ENCODE measurements at places on chromosomes 6 and 20.

- no peak for DNase-seq
Observed at GRCh38 chr6:73180763-73181619, 44.3 kb downstream of the KHDC1L start.

- no peak for DNase-seq
Observed at GRCh38 chr6:32216998-32217397, 6.9 kb downstream of the NOTCH4 start.

DNA sequence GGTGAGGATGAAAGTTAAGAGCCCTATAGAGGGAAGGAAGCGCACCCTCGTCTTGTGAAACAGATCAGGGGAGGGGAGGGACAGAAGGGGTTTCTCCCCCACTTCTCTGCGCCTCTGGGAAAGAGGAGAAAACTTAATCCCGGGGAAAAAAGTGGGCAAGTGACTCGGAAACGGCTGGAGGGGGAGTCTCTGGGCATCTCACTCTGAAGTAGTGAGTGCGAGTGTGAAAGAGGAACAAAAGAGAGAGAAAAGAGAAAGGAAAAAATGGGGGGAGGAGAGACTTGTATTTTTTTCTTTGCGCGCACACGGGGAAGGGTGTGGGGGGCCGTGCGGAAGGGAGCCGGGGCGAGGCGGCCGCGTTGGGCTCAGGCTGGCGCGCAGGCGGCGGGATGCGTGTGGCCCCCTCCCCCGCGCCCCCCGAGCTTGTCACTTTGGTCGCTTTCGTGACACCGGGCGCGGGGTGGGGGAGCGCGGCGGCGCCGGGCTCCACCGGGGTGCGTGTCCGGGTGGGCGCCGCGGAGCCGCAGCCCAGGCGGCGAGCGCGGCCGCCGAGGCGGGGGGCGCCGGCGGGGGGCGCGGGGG, 454 bp downstream of the L3MBTL3 start:
- peak; percentile 15 for DNase-seq

- DNase-seq, result no peak
Observed at GRCh38 chr6:7904654-7905319, 5.8 kb downstream of the TXNDC5 start.

- no peak for DNase-seq
Observed at GRCh38 chr6:563863-564262, 93.0 kb downstream of the HUS1B start.

GRCh38 chr6:123879749-123880148, 76.1 kb downstream of the NKAIN2 start:
- DNase-seq, result no peak

DNA sequence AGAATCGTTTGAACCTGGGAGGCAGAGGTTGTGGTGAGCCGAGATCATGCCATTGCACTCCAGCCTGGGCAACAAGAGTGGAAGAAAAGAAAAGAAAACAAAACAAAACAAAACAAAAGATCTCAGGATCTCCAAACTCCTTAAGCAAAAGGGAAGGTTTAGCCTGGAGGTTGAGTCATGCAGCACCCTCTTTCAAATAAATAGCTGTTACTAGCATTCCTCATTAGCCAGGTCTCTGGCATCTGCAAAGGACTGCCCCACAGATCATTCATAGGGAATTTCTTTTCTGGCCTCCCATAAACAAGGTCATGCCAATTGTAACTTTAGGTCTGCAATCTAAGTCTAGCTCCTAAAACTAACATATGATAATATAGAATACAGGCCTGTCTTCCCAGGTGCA, 37.2 kb downstream of the EDN1 start:
- no peak for DNase-seq

GRCh38 chr20:38326309-38326708, 20.0 kb upstream of the LBP start:
- no peak for DNase-seq

DNA sequence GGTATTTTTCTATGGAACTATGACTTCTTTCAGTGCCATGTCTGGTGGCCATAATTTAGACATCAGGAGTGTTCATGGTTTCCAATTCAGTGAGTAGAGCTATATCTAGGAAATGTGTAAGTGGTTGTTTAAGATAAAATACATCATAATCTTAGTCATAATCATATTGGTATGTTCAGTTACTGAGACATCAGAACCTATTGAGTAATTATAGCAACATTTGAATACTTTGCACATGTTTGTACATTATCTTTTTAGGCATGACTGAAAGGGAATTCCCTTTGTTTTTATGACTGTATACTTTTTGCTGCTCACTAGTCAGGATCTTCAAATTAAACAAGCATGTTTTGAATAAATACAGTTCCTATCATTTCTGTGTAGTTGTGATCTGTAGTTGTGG, 64.0 kb downstream of the STXBP5 start:
- DNase-seq, result no peak

- no peak for DNase-seq
Observed at GRCh38 chr6:127533736-127534135, 14.6 kb upstream of the MTCL3 start.

DNA sequence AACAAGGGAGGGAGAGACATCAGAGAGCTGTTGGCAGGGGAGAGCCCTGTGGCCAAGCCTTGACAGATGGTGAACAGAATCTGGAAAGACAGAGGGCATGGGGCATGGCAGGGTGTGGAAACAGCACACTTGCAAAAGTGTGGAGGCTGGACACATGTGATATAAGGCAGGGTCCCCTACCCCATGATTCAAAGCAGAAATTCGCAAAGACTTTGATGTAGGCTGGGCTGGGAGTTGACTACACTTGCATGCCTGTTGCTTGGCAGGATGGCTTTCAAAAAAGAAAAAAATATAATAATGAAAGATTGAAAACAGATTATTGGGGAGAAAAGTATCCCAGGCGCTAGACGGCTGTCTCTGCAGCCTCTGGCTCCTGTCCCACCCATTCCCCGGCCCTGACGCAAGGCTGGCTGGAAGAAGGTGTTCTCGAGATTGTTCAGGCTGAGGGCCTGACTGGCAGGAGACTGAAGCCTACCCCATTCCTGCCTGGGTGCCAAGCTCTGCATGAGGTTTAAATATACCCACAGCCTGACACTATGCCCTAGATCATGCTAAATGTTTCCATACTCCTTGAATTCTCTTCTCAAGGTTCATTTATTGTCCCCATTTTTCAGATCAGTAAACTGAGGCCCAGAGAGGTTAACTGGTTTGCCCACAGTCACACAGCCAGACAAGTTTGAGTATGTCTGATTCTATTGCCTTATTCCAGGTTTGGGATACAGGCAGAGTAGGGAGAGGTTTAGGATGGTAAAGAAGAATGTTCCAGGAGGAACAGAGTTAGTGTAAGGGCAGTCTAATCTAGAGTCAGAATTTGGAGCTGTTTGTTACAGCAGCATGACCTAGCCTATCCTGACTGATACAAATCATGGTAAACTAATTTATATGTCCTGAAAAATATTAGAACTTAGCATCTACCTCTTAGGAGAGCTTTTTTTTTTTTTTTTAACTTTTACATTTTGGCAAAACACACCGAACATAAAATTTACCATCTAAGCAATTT, 23.4 kb upstream of the CCN5 start:
- no peak for DNase-seq

DNA sequence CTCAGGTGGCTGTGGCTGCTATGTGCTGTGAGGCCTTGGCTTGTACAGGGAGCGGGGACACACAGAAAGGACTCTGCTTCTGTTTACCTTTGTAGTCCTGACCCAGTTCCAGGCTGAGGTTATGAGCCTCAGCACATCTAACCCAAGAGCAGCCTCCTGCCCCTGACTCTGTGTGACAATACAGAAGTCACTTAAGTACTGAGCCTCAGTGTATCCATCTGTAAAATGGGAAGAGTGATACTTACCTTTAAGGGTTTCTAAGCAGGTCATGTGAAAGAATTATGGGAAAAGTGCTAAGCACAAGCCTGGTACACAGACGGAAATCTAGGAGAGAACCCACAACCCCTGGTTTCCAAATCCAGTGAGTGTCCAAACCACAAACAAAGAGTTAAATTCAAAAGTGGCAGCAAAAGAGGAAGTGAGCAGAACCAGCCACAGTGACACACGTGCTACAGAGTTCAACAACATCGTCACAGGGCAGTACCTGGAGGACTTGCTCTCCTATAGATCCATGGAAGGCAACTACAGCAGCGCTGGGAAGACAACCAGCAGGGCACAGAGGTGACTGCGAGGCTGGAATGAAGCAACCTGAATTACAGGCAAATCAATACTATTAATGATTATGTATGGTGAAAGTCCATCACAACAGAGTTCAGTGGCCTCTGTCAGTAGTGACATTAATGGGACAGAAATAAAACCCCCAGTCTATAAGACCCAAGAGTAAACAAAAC, 12.5 kb downstream of the TRIM26 start:
- no peak for DNase-seq

DNA sequence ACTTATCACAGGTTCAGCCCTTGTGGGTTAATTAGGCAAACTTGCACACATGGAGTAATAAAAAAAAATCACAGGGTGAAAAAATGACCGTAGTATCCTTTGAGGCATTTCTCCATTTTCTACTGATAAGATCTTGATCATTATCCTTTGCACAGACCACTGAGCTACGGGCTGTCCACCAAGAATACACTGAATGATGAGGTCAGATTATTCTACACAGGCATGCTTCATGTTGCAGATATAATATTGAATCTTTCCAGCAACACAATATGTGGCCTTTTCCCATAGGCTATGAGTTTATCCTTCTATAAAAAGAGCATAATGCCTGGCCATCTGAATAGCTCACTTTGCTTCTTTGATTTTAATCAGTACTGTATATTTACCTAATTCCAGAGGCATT, 168.9 kb downstream of the FRK start:
- DNase-seq, result no peak

GRCh38 chr20:59864726-59865125, 68.7 kb downstream of the SYCP2 start:
- no peak for DNase-seq

GRCh38 chr20:4691753-4692152, 30.0 kb upstream of the PRND start:
- DNase-seq, result no peak

DNA sequence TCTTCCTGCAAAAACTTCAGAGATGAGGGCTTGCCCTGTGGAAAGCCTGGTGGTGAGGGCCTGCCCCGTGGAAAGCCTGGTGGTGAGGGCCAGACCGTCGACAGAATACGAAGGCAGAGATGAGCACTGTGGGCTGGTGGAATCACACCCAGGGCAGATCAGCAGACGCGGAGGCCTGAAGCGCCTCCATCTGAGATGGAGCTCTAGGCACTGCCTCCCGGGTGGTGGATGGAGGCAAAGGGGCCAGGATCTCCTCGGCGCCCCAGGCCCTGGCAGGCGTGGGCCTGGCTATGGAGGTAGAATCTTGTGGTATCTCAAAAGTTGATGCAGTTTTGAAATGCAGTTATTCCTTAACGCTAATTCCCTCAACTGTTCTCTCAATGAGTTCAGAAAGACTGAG, 104.8 kb downstream of the PSMB1 start:
- DNase-seq, result no peak

GRCh38 chr6:82555801-82556200, 192.2 kb downstream of the TPBG start:
- DNase-seq, result no peak

- DNase-seq, result no peak
Observed at GRCh38 chr6:22892452-22892851, 323.1 kb downstream of the HDGFL1 start.

DNA sequence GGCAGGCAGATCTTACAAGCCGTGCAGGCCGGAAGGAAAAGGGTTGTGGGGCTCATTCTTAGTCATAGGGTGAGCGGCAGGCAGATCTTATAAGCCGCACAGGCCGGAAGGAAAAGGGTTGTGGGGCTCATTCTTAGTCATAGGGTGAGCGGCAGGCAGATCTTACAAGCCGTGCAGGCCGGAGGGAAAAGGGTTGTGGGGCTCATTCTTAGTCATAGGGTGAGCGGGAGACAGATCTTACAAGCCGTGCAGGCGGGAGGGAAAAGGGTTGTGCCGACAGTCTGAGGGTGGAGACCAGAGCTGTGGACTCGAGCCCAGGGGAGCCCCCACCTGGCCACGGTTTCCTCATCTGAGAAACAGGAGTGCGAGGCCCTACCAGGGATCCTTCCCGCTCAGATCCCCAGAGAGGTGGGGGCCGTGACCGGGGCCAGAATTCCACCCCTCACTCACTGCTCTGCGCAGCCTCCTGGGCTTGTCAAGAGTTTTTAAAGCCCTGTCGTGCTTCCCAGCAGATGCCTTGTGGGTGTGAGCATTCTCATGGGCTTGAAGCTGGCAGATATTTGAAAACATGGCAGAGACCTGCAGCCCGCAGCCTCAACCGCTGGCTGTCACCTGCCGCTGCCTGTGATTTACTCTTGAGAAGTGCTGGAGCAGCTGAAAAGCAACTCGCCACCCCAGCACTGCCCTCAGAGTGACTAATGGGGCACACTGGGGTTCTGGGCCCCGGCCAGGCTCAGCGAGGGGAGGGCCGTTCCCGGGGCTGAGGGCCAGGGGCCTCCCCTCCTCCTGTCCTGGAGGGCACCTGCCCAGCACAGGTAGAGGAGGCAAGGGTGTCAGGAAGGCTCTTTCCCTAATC, 31.9 kb downstream of the NTSR1 start:
- peak; percentile 81 for DNase-seq

GRCh38 chr20:52081066-52081465, 110.5 kb downstream of the ZFP64 start:
- no peak for DNase-seq

- DNase-seq, result no peak
Observed at GRCh38 chr6:15735567-15736265, 72.9 kb upstream of the DTNBP1 start.

DNA sequence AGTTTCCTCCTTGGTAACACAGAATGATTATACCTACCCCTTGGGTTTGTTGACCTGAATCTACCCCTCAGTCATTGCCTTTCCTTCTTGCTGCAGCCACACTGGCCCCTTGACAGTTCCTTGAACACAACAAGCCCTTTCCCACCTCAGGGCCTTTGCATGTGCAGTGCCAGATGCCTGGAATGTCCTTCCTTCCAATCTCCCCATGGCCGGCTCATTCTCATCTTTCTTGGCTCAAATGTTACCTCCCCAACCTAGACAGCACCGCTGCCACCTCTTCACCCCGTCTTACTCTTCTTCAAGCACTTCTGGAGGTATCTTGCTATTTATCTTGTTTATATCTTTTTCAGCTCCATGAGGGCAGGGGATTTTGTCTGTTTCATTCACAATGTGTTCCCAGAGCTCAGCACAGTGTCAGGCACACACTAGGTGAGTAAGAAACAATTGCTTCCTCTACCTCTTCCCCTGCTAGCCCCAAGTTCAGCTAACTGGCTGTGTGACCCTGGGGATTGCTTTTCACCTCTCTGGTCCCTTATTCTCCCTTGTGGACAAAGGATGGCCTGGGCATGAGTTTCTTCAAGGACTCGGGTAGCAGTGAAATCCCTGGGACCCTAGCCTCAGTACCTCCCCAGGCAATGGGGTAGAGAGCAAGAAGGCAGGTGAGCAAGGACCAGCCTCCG, 121.5 kb downstream of the CEBPB start:
- DNase-seq, result no peak

DNA sequence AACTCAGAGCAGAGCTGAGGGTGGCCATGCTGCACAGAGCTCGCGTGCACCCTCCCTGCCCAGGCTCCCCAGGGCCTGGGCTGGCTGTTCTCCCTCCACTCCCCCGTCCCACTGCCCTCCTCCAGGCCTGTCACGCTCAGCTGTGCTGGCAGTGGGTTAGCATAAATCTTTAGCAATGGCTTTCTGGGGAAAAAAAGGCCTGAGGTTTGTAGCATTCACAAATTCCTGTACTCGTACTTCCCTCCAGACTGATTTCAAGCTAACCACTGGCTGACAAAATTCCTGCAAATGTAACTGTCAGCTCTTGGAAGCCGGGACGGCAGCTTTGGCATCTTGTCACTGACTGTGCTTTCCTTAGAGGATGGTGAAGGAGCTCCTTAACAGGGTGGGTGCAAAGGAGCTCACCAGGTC, 22.3 kb upstream of the SMOC2 start:
- DNase-seq, result no peak

GRCh38 chr6:131470534-131470933, 102.5 kb upstream of the ARG1 start:
- DNase-seq, result no peak

- no peak for DNase-seq
Observed at GRCh38 chr6:108004861-108005260, 46.9 kb upstream of the SEC63 start.

Data from central memory CD8-positive, alpha-beta T cell (primary cell).